ENCODE measurements at places on chromosomes 2 and 18. TPM values are rescaled to one million over a fixed set of nuclear protein-coding genes. Genes with fewer than 3 reads are reported as not detected.

CPLX4 gene
- not detected for polyA plus RNA-seq

TSPYL6 gene
- polyA plus RNA-seq, result not detected

SLC16A14 gene
- polyA plus RNA-seq, result 2.1 TPM

C2orf15 gene
- polyA plus RNA-seq, result 1.8 TPM

DOK6 gene
- 0.36 TPM for polyA plus RNA-seq

C2orf78 gene
- polyA plus RNA-seq, result not detected

IAH1 gene
- polyA plus RNA-seq, result 64.1 TPM

REG1A gene
- 98,098 TPM for polyA plus RNA-seq

ALKAL2 gene
- 11.0 TPM for polyA plus RNA-seq

DAW1 gene
- polyA plus RNA-seq, result 1.1 TPM

CCDC141 gene
- polyA plus RNA-seq, result 0.09 TPM

CNDP1 gene
- 0.12 TPM for polyA plus RNA-seq

MATN3 gene
- polyA plus RNA-seq, result 2.8 TPM

CXCR1 gene
- polyA plus RNA-seq, result 6.6 TPM

CABYR gene
- 0.90 TPM for polyA plus RNA-seq

TP53I3 gene
- 50.4 TPM for polyA plus RNA-seq

GKN2 gene
- polyA plus RNA-seq, result 318 TPM

ANKRD62 gene
- 0.03 TPM for polyA plus RNA-seq

TNFAIP6 gene
- polyA plus RNA-seq, result 7.2 TPM

ADRA2B gene
- 0.98 TPM for polyA plus RNA-seq

SKOR2 gene
- polyA plus RNA-seq, result not detected

WDR54 gene
- 7.2 TPM for polyA plus RNA-seq

CABLES1 gene
- 5.8 TPM for polyA plus RNA-seq

TDRD15 gene
- not detected for polyA plus RNA-seq

SERPINB4 gene
- not detected for polyA plus RNA-seq

FASTKD2 gene
- 8.3 TPM for polyA plus RNA-seq

GCG gene
- polyA plus RNA-seq, result 1.2 TPM

RNF144A gene
- polyA plus RNA-seq, result 4.9 TPM

DUSP19 gene
- polyA plus RNA-seq, result 0.77 TPM

BOK gene
- polyA plus RNA-seq, result 222 TPM

IL1R1 gene
- 285 TPM for polyA plus RNA-seq

DSG4 gene
- polyA plus RNA-seq, result not detected

MBOAT2 gene
- 4.4 TPM for polyA plus RNA-seq

TPO gene
- 10.3 TPM for polyA plus RNA-seq

SERPINB10 gene
- not detected for polyA plus RNA-seq

SH3RF3 gene
- polyA plus RNA-seq, result 1.2 TPM

EIF2AK2 gene
- polyA plus RNA-seq, result 11.7 TPM

MC2R gene
- polyA plus RNA-seq, result not detected

RAB27B gene
- polyA plus RNA-seq, result 1.0 TPM
